ENCODE measurements at places on chromosomes 5 and 9. TPM values are rescaled to one million over a fixed set of nuclear protein-coding genes. Genes with fewer than 3 reads are reported as not detected.

SHISAL2B gene
- total RNA-seq, result not detected

TMEM250 gene
- total RNA-seq, result 48.0 TPM

C9orf153 gene
- total RNA-seq, result 0.51 TPM

ZFP62 gene
- 24.1 TPM for total RNA-seq

CARD6 gene
- total RNA-seq, result 12.7 TPM

SMIM32 gene
- total RNA-seq, result not detected

WDR38 gene
- not detected for total RNA-seq

EXOC3 gene
- total RNA-seq, result 36.5 TPM

PCDHA9 gene
- total RNA-seq, result 0.26 TPM

MEF2C gene
- total RNA-seq, result 12.2 TPM

PCDHA8 gene
- 0.33 TPM for total RNA-seq

IGIP gene
- 13.4 TPM for total RNA-seq

MEGF10 gene
- under 0.01 TPM for total RNA-seq

SLC25A2 gene
- not detected for total RNA-seq

ADAMTSL2 gene
- total RNA-seq, result under 0.01 TPM

GFPT2 gene
- total RNA-seq, result 26.7 TPM

ADAMTS6 gene
- 48.3 TPM for total RNA-seq

PCDHB5 gene
- total RNA-seq, result 2.8 TPM

TEX53 gene
- not detected for total RNA-seq

TRIP13 gene
- total RNA-seq, result 2.1 TPM

FBXW5 gene
- total RNA-seq, result 136 TPM

LRRC19 gene
- total RNA-seq, result not detected

EXOSC2 gene
- total RNA-seq, result 27.7 TPM

ARL10 gene
- total RNA-seq, result 9.8 TPM

NPM1 gene
- 1,412 TPM for total RNA-seq

GPBP1 gene
- total RNA-seq, result 82.1 TPM

MUSK gene
- total RNA-seq, result 0.66 TPM

CDO1 gene
- 6.9 TPM for total RNA-seq

NEUROG1 gene
- not detected for total RNA-seq

SURF6 gene
- total RNA-seq, result 6.7 TPM

CAMK4 gene
- 0.77 TPM for total RNA-seq

SPINK7 gene
- total RNA-seq, result not detected

All from fibroblast of lung (primary cell).